ENCODE measurements at places on chromosomes 6 and 20.

GRCh38 chr20:17835934-17836300, 132.7 kb downstream of the SNX5 start:
- no peak for DNase-seq

- no peak for DNase-seq
Measured at GRCh38 chr20:44648068-44648467, 3.4 kb downstream of the ADA start.

- no peak for DNase-seq
Measured at GRCh38 chr6:170292111-170292406, 1.2 kb upstream of the DLL1 start.

DNA sequence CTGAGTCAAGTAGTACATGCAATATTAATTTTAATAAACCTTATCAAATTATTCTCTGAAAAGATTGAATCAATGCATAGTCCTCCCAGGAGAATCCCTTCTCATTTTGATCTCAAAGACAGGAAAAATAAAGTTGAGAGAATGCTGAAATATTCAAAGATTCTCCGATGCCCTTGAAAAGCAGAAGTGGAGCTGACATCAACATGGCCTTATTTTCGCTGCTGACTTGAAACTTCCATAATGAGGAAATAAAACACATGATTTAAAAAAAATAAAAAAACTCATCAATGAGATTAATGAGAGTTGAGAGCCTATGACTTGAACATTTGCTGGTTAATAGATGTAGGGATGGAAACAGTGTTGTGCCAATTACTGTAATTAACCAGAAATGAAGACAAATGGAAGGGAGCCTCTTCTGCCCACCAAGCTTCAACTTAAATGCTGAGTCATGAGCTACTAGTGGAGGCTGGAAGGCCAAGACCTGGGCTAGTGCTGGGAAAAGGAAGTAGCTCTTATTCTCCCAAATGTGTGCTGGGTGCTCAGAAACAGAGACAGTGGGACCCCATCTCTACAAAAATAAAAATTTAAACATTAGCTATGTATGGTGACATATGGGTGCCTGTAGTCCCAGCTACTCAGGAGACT, 139.9 kb downstream of the BFSP1 start:
- no peak for DNase-seq

DNA sequence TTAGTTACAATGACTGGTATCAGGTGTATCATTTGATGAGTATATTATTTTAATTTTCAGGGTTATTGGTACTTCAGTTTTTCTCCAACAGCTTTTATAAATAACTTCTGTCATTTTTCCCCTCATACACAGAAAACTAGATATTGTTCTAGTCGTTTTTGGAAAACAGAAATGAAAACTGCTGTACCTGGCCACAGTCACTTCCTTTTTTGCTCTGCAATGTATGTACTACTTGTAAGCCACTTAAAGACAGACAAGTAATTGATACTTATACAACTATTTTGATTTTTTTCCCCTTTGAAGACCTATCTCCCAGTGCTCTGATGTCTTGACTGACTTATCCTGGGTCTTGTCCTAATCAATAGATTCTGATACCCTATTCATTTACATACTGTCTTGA, 218.6 kb upstream of the RUNX2 start:
- DNase-seq: no peak

GRCh38 chr6:10598084-10598960, 77.2 kb downstream of the GCNT2 start:
- DNase-seq: no peak

All from AG09319 (cell line).